Endodermal cell (in vitro differentiated cells): ENCODE measurements at places on chromosomes 6 and 20. TPM values are rescaled to one million over a fixed set of nuclear protein-coding genes. Genes with fewer than 3 reads are reported as not detected.

The SLC22A7 gene
- not detected in 3 replicates for total RNA-seq

The RNF144B gene
- total RNA-seq = 1.0 to 1.8 TPM (median 1.4 TPM) in 3 replicates

The TPD52L1 gene
- 36.0 to 39.1 TPM (median 39.1 TPM) in 3 replicates for total RNA-seq

The DZANK1 gene
- total RNA-seq = 5.1 to 16.6 TPM (median 14.8 TPM) in 3 replicates

The COL10A1 gene
- not detected in 2 replicates for total RNA-seq

The TAGAP gene
- not detected in 3 replicates for total RNA-seq

The FRK gene
- total RNA-seq = 1.3 and 1.4 TPM in 2 replicates

The AGER gene
- 20.3 and 29.8 TPM in 2 replicates for total RNA-seq

The PXT1 gene
- total RNA-seq = 0.15 TPM in 1 of 3 replicates, not detected in the others

The COL9A3 gene
- total RNA-seq = 43.0 to 63.0 TPM (median 48.9 TPM) in 3 replicates

The C20orf144 gene
- total RNA-seq = 0.31 to 0.44 TPM in 2 of 3 replicates, not detected in the other

The REV3L gene
- total RNA-seq = 23.3 to 35.0 TPM (median 28.1 TPM) in 3 replicates
